ENCODE measurements at places on chromosomes 4 and X. TPM values are rescaled to one million over a fixed set of nuclear protein-coding genes. Genes with fewer than 3 reads are reported as not detected.

DNA sequence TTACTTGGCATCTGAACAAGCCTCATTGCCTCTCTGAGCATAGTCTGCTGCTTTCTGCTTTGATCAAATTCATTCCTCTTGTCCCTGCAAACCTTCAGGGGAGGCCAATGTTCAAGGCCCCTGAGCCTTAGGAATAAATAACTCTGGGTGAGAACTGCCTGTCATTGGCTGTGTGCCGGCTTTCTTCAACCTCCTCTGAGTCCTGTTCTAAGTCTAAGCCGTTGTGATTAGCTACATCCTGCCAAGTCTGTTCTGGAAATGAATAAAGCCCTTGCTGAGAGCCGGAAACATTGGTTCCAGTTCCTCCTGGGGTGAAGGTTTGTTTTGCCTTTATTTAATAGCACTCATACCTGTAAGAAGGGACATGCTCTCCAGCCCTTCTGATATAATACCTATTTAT is 13.8 kb downstream of the RNF4 start:
- DNase-seq: peak; percentile 70

ZNF711 gene
- total RNA-seq: 87.8 TPM

GABRB1 gene
- 48.8 TPM for total RNA-seq

DNA sequence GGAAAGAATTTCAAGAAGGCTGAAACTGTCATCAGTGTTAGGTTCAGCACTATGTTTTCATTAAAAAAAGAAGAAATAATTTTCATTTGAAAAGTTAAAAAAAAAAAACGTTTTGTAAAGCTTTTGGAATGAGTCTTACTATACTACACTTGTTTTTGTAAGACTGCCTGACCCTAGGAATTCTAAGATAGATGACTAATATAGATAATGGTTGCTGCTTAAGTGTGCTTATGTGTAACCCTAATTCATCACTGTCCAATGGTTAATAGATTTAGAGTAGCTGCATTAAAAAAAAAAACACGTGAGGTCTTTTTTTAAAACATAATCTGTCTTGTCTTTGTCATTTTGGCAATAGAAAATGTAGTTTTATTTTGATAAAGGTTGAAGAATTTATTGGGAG is 323.2 kb downstream of the IL1RAPL1 start:
- no peak for DNase-seq

PABPC1L2B gene
- total RNA-seq: 0.09 TPM

- peak; percentile 7 for DNase-seq
Observed at GRCh38 chrX:24242649-24243175, 71.2 kb downstream of the SUPT20HL2 start.

DNA sequence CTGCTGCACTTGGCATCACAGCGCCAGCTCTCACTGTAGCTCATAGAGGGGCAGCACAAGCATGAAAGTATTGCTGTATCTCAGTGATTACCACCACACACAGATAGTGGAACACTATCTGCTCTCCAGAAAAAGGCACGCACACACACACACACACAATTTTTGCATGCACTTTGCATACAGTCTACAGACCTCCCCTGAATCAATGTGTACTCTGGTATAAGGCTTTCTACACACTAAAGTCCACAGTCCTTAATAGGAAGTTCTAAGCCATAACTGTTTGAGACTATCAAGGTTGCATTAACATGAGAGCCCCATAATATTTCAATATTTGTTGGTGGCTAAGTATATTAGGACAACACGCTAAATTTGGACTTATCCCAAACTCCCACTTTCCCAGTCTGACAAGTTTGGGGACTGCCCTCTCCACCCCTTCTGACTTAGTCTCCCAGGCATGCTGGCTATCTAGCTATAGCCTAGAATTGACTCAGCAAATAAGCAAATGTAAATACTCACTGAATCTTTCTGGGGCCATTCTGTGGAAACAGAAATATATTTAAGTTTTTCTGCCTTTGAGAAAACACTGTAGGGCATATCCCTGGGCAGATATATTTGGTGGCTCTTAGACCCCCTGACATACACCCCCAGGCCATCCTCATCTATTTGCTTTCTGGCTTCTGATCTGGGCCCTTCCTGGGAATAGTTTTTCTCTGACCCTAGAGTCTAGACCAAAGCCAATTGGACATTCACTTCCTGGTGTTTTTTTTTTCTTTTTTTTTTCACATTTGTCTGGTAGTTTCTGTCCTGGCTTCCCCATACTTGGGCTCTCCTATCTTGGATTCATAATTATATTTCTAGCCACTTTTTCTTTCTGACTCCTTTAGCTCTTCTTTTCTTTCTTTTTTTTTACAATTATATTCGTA is 36.4 kb upstream of the CT47C1 start:
- DNase-seq: no peak

- no peak for DNase-seq
Observed at GRCh38 chr4:22410645-22411247, 105.1 kb downstream of the ADGRA3 start.

- peak; percentile 11 for DNase-seq
Observed at GRCh38 chr4:169024762-169025161, 14.7 kb upstream of the CBR4 start.

DNA sequence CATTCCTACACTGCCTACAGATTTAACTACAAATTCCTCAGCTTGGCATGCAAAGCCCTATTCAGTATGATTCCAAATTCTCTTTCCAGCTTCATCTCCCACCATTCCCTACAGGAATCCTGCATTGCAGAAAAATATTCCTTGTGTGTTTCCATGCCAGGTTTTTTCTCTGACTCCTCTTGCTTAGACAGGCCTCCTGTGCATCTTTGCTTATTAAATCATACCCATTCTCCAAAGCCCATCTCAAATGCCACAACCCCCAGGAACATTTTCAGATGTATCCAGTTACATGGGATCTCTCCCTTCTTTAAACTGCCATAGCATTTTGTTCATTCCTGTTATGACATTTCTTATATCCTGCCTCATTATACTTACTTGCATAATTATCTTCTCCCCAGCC is 106.4 kb upstream of the GRIA3 start:
- no peak for DNase-seq

CCNA2 gene
- 17.1 TPM for total RNA-seq

- no peak for DNase-seq
Observed at GRCh38 chrX:9781941-9782340, 4.3 kb upstream of the SHROOM2 start.

RAB41 gene
- not detected for total RNA-seq

OTUD6A gene
- not detected for total RNA-seq

DNA sequence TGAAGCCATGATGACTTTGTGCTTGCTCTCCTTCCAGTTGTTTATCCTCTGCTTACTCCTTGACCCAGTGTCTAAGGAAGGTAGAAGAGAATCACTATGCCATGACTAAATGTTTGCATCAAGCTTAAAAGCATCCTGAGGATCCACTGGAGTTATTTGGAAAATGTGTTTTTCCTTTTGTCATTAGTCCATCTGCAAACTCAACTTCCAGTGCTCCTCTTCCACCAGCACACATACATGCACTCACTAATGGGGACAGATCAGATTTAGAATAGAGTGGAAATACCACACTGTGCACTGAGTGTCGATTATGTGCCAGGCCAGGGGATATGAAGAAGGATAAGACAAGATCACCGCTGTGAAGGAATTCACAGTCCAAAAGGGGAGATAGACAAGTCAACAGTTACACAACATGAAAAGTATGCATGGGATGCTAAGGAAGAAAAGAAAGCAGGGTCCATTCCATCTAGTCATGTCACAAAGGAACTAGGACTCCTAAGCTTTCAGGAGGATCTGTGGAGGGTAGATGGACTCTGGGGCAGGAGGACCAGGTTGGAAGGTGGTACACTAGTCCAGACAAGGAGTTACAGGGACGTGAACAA is 1.9 kb downstream of the OCIAD2 start:
- no peak for DNase-seq

GRCh38 chrX:13780868-13781427 is 35.9 kb downstream of the GPM6B start:
- peak; percentile 17 for DNase-seq

DNA sequence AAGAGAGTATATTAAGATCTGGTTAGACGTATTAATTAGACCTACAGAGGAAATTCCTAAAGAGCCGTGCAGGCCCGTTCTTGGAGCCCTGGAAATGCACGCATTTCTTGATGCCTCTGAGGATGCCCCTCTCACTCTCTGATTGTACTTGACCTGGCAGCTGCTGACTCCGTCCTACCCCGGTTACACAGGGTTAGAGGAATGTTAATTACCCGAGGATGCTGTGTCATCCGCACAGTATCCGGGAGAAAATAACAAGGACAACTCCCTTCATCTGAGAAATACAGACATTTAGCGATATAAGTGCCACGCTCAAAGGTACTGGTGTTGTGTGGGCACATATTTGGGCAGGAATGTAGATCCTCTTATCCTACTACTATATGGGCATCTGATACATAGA is 404.6 kb upstream of the FAT1 start:
- DNase-seq: no peak

AKAP14 gene
- total RNA-seq: 2.4 TPM

MAGEA10 gene
- total RNA-seq: not detected

DNA sequence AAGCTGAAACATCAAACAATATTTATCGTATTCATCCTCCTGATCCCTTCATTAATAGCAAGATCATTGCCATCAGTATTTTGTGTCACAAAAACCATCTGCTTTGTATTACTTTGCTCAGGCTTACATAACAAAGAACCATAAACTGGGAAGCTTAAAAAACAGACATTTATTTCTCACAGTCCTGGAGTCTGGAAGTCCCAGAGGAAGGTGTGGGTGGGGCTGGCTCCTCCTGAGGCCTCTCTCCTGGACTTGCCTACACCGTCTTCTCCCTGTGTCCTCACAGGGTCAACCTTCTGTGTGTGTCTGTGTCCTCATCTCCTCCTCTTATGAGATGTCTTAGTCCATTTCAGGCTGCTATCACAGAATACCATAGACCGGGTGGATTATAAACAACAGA is 61.3 kb upstream of the MXRA5 start:
- DNase-seq: no peak

Measured in cerebellum (tissue), 4 donors.